ENCODE measurements at places on chromosomes 7 and 10. TPM values are rescaled to one million over a fixed set of nuclear protein-coding genes. Genes with fewer than 3 reads are reported as not detected.

TAS2R5 gene
- total RNA-seq, result 1.5 TPM

GHRHR gene
- total RNA-seq, result 0.84 TPM

C10orf62 gene
- not detected for total RNA-seq

MSMB gene
- total RNA-seq, result not detected

FGFR2 gene
- 58.4 TPM for total RNA-seq

ABCA13 gene
- total RNA-seq, result 0.75 TPM

LBX1 gene
- 1.0 TPM for total RNA-seq

SLC26A4 gene
- 0.12 TPM for total RNA-seq

PTPRZ1 gene
- total RNA-seq, result 202 TPM

DOCK4 gene
- total RNA-seq, result 15.3 TPM

POLR2J2 gene
- total RNA-seq, result 5.8 TPM

PLAU gene
- 4.2 TPM for total RNA-seq

SUPV3L1 gene
- 35.6 TPM for total RNA-seq

LFNG gene
- total RNA-seq, result 44.9 TPM

FGF8 gene
- total RNA-seq, result 0.82 TPM

TDRD1 gene
- not detected for total RNA-seq

TRPV5 gene
- not detected for total RNA-seq

TFR2 gene
- 1.7 TPM for total RNA-seq

NME8 gene
- not detected for total RNA-seq

STEAP1B gene
- 9.5 TPM for total RNA-seq

HIF1AN gene
- 62.9 TPM for total RNA-seq

CFAP70 gene
- 0.84 TPM for total RNA-seq

NFE2L3 gene
- 3.5 TPM for total RNA-seq

TACC2 gene
- 52.6 TPM for total RNA-seq

LRRC27 gene
- total RNA-seq, result 18.3 TPM

OR2A12 gene
- not detected for total RNA-seq

FAM185A gene
- 9.0 TPM for total RNA-seq

SLC13A1 gene
- total RNA-seq, result not detected

NPFFR1 gene
- not detected for total RNA-seq

SEC61G gene
- 107 TPM for total RNA-seq

All from neural crest cell (in vitro differentiated cells).